Thoracic aorta (tissue), 2 donors: ENCODE measurements at places on chromosomes 4 and X.

DNA sequence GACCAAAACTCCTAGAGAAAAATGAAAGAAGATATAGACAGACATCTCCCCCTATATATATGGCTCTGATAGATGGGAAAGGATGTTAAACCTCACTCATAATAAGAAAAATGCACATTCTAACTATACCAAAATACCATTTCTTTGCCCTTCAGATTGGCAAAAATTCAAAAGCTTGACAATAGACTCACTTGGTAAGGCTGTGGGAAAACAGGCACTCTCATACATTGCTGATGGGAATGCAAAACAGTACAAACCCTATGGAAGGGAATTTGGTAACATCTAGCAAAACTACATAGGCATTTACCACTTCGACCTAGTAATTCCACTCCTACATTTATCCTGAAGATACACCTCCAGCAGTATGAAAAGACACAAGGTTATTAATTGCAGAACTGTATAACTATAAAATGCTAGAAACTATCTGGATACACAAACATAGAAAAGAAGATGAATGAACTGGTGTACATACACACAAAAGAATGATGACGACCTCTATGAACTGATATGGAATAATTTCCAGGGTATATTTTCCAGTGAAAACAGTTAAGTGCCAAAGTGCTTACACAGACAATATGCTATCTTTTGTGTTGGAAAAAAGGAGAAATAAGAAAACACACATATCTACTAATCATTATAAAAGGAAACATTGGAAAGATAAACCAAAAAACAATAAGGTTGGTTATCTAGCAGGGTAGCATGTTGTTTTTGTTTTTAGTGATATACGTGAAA is 48.5 kb downstream of the WDFY3 start:
- DNase-seq = no peak

DNA sequence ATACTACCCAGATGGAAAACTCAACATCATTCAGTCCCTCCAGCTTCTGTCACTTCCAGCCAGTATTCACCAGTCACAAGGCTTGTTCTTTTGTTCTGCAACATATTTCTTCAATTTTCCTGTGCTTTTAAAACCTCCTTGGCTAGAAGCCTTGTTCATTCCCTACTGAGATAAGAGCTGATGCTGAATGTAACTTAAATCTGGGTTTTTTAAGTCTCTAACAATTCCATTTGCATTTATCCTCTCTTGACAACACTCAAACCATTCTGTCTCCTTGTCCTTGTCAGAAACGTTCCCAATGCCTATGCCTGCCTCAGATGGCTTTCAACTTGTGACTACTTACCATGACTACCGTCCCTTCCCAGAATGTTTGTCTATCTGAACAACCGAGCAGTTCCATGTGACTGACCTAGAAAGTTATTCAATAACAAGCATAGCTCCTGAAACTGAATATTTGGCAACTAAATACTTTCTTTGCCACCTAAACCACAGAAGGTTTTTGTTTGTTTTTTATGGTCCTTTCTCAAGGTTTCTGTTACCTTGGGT is 682.9 kb upstream of the GALNTL6 start:
- no peak for DNase-seq

DNA sequence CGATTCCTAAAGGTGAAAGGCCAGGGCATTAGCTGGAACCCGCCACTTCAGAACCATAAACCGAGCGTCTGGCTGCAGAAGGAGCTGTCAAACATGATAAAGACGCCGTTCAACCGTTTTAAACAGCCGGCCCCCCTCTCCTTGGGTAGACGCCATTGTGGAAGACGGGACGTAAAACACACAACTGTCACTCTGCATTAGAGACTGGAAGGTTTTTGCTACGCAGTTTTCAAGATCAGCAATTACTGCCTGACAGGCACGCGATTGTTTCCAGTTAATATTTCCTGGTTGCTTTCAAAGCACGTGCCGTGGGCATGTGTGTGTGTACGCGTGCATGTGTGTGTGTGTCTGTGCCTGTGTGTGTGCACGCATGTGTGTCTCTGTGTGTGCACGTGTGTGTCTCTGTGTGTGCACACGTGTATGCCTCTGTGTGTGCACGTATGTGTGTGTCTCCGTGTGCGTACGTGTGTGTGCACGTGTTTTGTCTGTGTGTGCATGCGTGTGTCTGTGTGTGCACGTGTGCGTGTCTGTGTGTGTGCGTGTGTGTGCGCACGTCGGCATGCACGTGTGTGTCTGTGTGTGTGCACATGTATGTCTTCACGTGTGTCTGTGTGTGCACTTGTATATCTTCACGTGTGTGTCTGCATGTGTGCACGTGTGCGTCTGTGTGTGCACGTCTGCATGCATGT is 48.8 kb downstream of the SHOX start:
- no peak for DNase-seq

- DNase-seq = no peak
Measured at GRCh38 chr4:166535865-166536264, 662.8 kb downstream of the TLL1 start.

GRCh38 chr4:10163296-10163695 is 46.7 kb upstream of the WDR1 start:
- DNase-seq = no peak

- DNase-seq = no peak
Measured at GRCh38 chr4:61427818-61428495, 227.8 kb downstream of the ADGRL3 start.

GRCh38 chr4:182795446-182796238 is 121.5 kb downstream of the DCTD start:
- DNase-seq = no peak

- no peak for DNase-seq
Measured at GRCh38 chr4:6625256-6625655, 15.2 kb upstream of the MRFAP1 start.

DNA sequence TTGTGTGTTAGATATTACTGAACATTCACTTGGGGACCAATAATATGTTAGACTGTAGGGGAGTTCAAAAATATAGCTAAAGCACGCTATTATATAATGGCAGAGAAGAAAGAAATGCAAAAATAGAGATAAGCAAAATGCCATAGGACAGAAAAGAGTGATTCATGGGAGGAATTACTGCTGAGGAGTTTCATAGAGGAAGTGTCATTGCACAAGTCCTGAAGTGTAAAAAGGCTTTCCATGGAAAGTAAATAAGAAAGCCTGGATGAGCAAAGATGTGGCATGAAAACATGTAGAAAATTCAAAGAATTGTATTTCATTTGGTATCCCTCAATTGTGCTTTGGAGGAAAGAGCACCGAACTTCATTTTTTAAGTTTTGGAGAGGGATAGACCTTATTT is 14.5 kb downstream of the HMGB2 start:
- DNase-seq = no peak

- DNase-seq = no peak
Measured at GRCh38 chr4:105998171-105999063, 103.1 kb downstream of the NPNT start.

DNA sequence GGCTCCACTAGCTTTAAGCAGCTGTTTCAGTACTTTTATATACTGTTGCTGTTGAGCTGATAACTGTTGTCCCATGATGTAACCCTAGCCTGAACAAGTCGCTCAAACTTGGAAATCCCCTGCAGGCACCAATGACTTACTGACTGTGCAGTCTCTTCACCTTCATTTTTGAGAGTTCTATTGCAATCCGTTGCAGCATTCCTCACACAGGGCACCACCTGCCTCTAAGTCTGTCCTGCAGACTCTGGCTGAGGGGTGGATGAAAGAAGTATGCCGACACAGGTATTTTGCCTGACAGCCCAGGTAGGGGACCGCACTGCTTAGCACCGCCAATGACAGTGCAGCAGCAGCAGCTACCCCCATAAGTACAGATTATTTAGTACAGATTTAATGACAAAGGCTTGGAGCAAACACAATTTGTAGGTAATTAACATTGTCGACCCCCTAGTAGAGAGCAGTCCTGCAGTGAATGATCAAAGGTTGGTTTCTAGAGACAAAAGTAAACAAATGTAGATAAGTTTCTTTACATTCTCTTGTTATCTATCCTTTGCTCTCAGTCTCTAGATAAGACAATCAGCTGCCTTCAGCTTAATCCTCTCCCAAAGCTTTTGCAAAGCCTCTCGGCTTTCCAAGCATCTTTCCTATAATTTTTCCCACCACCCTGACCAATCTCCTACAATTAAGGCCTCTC is 205.0 kb downstream of the PABPC4L start:
- no peak for DNase-seq

- DNase-seq = no peak
Measured at GRCh38 chr4:35884714-35885480, 359.4 kb downstream of the ARAP2 start.

- no peak for DNase-seq
Measured at GRCh38 chrX:153576239-153576870, 22.6 kb downstream of the CCNQ start.

GRCh38 chrX:69018416-69019072 is 146.7 kb downstream of the PJA1 start:
- DNase-seq = no peak

DNA sequence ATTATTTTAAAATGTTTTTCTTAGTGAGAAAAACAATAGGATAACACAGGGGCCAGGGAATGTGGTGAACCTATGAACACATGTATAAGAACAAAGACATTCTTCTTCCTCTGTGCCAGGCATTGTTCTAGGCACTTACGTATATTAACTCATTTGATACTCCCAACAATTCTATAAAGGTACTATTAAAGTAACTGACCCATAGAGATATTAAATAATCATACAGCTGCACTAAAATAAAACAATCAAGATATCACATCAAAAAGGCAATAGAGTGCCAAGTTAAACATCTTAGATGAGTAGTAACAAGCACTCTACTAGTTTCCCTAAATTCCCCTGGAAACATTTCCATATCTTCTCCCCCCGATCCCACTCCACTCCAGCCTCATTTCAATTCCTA is 33.4 kb downstream of the SLC39A8 start:
- DNase-seq = no peak

DNA sequence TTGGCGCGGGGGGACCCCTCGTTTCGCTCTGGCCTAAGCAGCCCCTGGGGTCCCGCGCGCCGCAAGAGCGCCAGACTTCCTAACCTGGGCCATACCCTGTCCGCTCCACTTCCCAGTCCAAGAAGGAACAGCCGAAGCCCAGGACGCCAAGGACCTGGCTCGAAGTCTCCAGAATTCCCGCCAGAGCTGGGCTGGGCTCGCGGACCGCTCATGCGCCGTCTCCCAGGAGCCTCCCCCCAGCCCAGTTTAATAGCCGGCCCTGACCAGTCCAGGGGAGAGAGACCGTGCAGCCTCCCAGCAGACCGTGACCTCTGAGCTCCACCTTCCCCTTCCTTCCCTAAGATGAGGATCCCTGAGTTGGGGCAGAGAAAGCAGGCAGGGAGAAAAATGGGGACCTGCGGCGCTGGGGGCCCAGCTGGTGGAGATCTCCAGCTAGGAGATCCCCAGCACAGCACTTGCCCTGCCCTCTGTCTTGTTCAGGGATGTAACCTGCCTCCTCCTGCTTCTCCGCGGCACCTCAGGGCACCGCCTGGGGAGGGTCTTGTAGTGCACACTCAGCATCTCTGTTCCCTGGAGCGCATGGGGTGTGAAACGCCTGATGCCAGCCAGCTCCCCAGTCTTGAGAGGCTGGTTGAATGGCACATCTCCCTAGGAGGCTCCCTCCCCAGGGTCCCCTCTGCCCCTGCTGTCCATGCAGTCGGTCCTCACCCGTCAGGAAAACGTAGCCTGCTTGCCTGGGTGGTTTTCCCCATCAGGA is 1.2 kb upstream of the LETM1 start:
- DNase-seq = no peak

DNA sequence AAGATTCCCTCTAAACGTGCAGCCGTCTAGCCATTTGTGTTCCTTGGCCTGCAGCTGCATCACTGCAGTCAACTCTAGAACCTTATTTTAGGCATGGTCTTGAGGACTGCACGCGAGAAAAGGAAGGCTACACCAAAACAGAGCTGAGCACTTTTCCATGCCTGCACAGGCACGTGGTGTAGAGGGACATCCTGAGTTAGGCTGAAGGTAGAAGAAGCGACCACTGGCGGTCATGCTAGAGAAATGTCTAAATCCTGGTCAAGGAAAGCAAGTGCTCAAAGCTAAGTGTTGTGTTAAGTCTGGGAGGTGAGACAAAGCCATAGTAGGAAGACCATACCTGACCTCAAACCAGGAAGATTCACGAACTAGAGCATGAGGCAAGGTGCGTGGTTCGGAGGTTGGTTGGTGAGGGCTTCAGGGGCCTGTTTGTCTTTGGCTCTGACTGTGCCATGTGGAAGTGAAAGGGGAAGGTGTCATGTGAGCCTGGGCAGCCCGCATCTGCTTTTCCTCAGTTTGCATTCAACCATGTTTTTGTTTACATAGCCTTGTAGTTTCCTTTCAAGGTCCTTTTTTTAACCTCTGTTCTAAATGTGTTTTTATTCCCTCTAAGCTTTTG is 203.8 kb downstream of the AASDH start:
- no peak for DNase-seq

DNA sequence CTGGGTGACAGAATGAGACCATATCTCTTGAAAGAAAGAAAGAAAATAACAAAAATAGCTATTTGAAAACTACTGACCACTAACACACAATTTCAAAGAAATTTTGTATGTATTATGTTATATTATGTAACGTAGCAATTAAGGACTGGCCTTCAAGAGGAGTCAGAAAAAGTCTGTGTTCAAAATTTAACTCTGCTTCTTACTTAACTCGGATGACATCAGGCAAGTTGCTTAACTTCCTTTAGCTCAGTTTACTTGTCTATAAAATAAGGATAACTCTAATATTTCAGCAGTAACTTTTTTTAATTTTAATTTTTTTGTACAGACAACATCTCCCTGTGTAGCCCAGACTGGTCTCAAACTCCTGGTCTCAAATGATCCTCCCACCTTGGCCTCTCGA is 14.6 kb upstream of the PRSS12 start:
- no peak for DNase-seq

DNA sequence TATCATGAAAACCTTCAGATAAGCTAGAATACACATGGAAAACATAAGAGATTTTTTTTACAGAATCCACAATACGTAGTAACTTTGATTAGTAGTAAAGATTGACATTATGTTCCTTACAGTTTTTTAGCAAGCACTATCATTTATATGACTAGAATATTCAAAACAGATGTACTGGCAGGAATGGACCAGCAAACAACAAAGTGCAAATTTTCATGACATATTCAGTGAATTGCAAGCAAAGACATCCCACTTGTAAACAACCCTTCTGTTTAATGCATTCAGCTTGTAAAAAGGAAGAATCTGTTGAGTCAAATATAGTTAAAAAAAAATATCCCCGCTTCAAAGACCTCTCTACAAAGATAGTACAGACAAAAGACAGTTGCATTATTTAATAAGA is 403.7 kb upstream of the TRAM1L1 start:
- DNase-seq = no peak

- DNase-seq = no peak
Measured at GRCh38 chr4:144338148-144338547, 197.6 kb upstream of the GYPA start.

- DNase-seq = no peak
Measured at GRCh38 chr4:99447079-99447478, 11.9 kb upstream of the ADH7 start.

GRCh38 chr4:58090539-58090938 is 980.4 kb upstream of the IGFBP7 start:
- no peak for DNase-seq

- no peak for DNase-seq
Measured at GRCh38 chr4:107650251-107650650, 69.8 kb downstream of the PAPSS1 start.

GRCh38 chrX:49066690-49067089 is 7.1 kb downstream of the PRAF2 start:
- DNase-seq = no peak
